ENCODE measurements at places on chromosomes 5 and 9.

- no peak for DNase-seq
Measured at GRCh38 chr5:66892716-66893115, 296.5 kb downstream of the MAST4 start.

GRCh38 chr9:136307215-136307750 is 3.4 kb upstream of the CCDC187 start:
- no peak for DNase-seq

GRCh38 chr5:152606776-152607364 is 201.8 kb upstream of the NMUR2 start:
- no peak for DNase-seq

- DNase-seq = no peak
Measured at GRCh38 chr9:37253377-37253937, 133.1 kb downstream of the ZCCHC7 start.

DNA sequence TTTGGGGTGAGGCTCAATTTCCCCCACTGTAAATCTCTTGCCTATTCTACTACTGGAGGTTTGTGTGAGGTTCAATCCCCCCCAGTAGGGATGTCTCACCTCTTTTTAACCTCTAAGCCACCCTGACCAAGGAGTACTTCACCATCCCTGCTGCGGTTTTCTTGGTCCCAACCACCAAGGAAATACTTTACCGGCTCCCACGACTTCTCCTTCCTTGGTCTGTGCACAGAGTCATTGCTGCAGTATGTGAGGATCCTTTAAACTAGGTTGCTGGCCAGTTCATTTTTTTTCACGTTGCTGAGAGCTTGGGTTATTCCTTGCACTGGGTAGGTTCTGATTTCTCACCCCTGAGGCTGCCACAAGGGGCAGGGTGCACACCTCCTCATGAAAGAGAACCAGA is 22.5 kb upstream of the HMGCS1 start:
- DNase-seq = no peak

- DNase-seq = no peak
Measured at GRCh38 chr9:96484521-96484931, 34.6 kb downstream of the HABP4 start.

GRCh38 chr9:116223926-116224325 is 70.3 kb downstream of the PAPPA start:
- no peak for DNase-seq

DNA sequence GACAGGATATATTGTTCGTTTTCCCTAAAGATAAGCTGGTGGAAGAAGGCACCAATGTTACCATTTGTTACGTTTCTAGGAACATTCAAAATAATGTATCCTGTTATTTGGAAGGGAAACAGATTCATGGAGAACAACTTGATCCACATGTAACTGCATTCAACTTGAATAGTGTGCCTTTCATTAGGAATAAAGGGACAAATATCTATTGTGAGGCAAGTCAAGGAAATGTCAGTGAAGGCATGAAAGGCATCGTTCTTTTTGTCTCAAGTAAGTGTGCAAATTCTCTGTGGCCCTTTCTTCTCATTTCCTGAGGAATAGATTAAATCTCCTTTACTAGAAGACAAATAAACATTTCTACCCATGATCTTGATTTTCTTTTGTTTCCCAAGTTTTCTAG is 38.0 kb downstream of the OSMR start:
- DNase-seq = no peak

DNA sequence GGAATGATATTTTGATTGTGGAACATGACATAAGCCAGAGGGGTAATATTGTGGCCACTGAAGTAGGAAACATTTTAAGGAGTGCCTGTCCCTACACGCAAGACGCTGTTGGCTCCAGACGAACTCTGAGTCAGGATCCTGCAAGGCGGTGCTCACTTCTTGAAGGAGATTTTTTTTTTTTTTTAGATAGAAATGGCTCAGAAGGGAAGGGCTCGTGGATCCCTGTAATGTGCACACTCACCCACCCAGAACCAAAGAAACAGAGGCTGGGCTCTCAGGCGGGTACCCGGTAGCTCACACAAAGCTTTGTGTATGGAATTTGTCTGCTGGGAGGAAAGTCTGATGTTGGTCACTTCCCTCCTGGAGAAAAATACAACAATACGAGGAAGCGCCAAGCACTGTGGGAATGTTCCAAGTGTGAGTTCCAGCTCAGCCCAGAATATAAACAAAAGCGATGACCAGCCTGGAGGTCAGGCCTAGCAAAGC is 25.7 kb downstream of the RAPGEF1 start:
- no peak for DNase-seq

- no peak for DNase-seq
Measured at GRCh38 chr5:31884896-31885295, 246.0 kb downstream of the PDZD2 start.

DNA sequence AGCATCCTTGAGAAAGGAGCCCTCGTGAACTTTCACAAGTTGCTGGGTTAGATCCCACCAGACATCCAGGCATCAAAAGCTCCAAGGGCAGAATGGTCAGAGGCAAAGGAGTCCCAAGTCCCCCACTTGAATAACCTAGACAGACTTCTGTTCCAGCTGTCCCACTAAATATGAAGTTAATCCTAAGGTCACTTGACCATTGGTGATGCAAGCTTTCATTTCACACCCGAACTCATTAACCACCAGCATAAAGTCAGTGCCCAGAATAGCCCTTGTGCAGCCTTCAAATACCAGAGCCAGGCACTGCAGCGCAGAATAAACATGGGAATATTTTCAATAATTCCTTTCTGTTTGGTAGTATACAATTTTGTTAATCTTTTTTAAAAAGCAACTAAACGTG is 28.9 kb downstream of the OXCT1 start:
- DNase-seq = no peak

GRCh38 chr9:2012347-2012746 is 2.8 kb upstream of the SMARCA2 start:
- DNase-seq = no peak

GRCh38 chr5:3564116-3564515 is 31.5 kb upstream of the IRX1 start:
- DNase-seq = no peak

DNA sequence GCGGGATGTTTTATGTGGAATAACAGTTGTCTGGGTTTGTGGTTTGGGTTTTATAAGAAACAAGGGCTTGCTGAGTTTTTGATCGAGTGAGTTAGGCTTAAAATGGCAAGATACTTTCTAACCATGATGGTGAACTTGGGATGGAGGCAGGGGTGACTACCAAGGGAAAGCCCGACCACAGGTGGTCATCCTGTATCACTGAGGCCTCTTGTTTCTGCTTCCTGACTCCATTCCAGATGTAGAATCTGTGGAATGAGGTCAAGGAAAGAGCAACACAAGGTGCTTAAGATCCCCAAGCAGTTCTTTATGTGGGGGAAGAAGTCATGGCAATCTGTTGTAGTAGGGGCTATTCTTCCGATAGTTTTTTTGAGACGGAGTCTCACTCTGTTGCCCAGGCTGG is 122.3 kb downstream of the GOLPH3 start:
- no peak for DNase-seq

All from central memory CD4-positive, alpha-beta T cell (primary cell).